ENCODE measurements at places on chromosomes 2 and 18. TPM values are rescaled to one million over a fixed set of nuclear protein-coding genes. Genes with fewer than 3 reads are reported as not detected.

- no peak for DNase-seq
These were observed 26.3 kb upstream of the EPG5 start for GRCh38 chr18:45993438-45993837.

DNA sequence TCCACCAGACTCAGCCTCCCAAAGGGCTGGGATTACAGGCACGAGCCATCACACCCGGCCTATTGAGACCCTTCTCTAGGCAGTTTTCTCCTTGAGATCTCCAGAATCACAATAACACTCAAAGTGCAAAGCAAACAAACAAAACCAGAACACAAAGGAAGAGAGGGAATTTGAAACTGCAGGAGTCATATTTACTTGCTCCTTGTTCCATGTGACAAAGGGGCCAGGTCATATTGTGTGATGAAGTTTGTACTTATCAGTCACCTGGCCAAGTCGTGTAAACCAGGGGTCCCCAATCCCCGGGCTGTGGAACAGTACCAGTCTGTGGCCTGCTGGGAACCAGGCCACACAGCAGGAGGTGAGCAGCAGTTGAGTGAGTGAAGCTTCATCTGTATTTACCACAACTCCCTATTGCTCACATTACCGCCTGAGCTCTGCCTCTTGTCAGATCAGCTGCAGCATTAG lies 26.5 kb downstream of the SCYGR8 start:
- no peak for DNase-seq

- DNase-seq, result no peak
These were observed 1.8 kb upstream of the DRC1 start for GRCh38 chr2:26399771-26400376.

- DNase-seq, result no peak
These were observed 11.8 kb upstream of the TEX51 start for GRCh38 chr2:126886916-126887280.

- no peak for DNase-seq
These were observed 109.9 kb upstream of the OTX1 start for GRCh38 chr2:62940697-62941096.

GRCh38 chr2:101587251-101587650 lies 110.3 kb upstream of the MAP4K4 start:
- DNase-seq, result no peak

GRCh38 chr2:48161628-48162027 lies 255.3 kb upstream of the FBXO11 start:
- no peak for DNase-seq

The CD302 gene
- total RNA-seq, result 24.5 TPM

DNA sequence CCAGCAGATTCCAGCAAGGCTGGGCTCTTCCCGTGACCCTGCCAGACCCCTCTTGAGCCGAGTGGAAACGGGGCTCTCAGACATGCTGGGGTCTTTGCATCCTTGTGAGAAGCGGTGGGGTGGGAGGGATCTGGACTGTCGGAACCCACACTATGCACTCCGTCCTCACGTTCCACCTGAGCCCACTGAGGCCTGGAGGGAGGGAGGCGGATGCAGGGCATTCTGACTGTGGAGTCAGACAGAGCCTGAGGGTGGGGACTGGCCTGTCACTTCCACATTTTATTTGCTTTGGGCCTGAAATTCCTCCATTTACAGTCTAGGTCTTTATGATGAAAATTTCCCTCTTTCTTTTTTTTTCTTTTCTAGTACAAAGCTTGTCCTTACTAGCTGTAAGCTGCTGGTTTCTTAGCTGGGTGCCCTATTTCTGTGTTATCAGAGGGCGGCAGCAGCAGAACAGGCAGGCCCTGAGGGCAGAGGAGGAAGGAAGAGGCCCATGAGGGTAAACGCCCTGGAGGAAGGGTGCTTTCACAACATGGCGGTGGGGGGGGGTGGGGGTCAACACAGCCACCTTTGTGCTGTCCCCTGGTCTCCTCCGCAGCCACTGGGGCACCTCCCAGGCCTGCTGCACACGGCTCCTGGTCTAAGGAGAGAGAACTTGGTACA lies 373.5 kb upstream of the MYT1L start:
- no peak for DNase-seq

The LYG1 gene
- 0.41 TPM for total RNA-seq

- no peak for DNase-seq
These were observed 108.5 kb downstream of the ABCA12 start for GRCh38 chr2:215029936-215030335.

GRCh38 chr18:77207540-77207939 lies 42.1 kb upstream of the GALR1 start:
- peak; percentile 66 for DNase-seq

DNA sequence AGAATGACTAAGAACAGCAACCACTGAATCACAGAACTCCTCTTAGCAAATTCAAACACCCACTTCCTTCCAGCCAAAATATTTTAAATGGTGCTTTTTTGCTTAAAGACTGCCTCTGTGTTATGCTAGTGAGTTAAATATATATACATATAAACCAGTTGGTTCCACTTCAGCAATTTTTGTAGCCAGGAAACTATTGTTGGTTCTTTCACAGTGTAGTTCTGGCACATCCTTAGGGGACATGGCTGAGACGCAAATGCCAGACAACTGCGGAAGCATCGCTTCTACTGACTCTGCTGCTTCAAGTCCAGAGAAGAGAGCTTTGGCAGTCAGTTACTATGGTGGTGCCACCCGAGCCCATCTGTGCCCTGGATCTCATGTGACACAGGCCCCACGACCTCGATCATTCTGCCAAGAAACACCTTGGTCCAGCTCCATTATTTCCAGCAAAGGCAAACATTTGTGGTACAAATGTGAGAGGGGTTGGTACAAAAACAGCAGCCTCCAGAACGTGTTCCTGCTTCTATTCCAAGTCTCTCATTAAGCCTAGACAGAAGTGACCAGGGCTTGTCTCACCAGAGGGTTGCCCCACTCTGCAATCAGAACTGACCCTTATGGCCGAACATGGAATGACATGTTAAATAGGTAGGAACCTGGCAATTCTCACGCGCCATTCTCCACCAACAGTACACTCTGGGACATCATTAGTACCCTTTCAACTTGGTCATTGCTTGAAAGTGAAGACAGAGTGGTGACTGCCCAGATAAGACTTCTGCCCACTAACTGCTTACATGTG lies 117.8 kb upstream of the NRP2 start:
- DNase-seq, result no peak

The RBM44 gene
- 4.0 TPM for total RNA-seq

GRCh38 chr2:206804326-206804725 lies 38.9 kb downstream of the FASTKD2 start:
- DNase-seq, result no peak

The FAM237A gene
- not detected for total RNA-seq
